ENCODE measurements at places on chromosomes 11 and 22. TPM values are rescaled to one million over a fixed set of nuclear protein-coding genes. Genes with fewer than 3 reads are reported as not detected.

The B4GALNT4 gene
- 65.8 TPM for total RNA-seq

The P2RX6 gene
- total RNA-seq, result 1.6 TPM

The VSIG10L2 gene
- total RNA-seq, result not detected

The PTS gene
- 42.5 TPM for total RNA-seq

The TEAD1 gene
- 39.9 TPM for total RNA-seq

The BAD gene
- total RNA-seq, result 55.7 TPM

The MADD gene
- total RNA-seq, result 48.3 TPM

The OR4C3 gene
- total RNA-seq, result 0.89 TPM

The JAML gene
- 0.21 TPM for total RNA-seq

Data from motor neuron (in vitro differentiated cells).